ENCODE measurements at places on chromosomes 12 and 14. TPM values are rescaled to one million over a fixed set of nuclear protein-coding genes. Genes with fewer than 3 reads are reported as not detected.

DNA sequence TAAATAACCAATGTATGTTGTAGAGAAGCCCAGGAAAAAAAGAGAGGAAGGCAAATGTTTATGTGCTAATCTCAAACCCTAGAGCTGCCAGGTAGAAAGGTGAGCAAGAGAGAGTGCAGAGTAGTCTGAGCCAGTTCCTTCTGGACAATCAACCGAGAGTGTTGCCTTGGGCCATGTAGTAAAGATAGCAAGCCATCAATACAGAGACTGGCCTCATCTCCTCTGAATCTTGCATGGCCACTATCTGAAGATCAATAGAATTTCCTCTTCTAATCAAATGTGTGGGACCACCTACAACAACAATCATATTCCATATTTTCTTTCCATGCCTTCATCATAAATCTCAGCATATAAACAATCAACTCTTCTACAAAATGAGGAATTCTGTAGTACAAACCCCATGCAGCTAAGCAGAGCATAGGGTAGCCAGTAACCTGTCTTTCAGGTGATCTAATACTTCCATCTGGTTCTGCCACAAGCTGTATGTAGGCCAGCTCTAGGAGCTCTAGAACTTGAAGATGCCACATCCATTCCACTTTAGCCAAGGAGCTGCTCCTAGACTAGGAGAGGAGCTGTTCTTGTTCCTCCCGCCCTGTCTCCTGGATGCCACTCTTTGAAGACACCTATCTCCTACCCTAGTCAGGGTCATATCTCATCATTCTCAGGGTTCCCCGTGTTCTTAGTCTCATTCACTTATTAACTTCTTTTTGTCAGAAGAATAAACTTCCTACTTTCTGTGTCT lies 75.8 kb upstream of the SLC38A4 start:
- no peak for DNase-seq

GRCh38 chr12:68469113-68469512 lies 137.0 kb upstream of the MDM1 start:
- DNase-seq, result peak; percentile 28

TEX22 gene
- 0.05 TPM for polyA plus RNA-seq

DNA sequence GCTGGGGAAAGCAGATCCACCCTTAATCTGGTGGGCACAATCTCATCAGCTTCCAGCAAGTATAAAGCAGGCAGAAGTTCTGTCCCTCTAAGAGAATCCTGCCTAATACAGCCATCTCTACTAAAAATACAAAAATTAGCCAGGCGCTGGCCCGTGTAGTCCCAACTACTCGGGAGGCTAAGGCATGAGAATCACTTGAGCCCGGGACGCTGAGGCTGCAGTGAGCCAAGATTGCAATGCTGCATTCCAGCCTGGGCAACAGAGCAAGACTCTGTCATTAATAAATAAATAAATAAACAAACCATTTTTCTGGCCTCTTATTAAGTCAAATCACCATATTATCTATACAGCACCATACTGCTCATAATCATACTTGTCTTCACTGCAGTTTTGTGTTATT lies 111.2 kb downstream of the MED13L start:
- DNase-seq, result no peak

NOS1 gene
- under 0.01 TPM for polyA plus RNA-seq

LMO3 gene
- polyA plus RNA-seq, result 0.15 TPM

DNA sequence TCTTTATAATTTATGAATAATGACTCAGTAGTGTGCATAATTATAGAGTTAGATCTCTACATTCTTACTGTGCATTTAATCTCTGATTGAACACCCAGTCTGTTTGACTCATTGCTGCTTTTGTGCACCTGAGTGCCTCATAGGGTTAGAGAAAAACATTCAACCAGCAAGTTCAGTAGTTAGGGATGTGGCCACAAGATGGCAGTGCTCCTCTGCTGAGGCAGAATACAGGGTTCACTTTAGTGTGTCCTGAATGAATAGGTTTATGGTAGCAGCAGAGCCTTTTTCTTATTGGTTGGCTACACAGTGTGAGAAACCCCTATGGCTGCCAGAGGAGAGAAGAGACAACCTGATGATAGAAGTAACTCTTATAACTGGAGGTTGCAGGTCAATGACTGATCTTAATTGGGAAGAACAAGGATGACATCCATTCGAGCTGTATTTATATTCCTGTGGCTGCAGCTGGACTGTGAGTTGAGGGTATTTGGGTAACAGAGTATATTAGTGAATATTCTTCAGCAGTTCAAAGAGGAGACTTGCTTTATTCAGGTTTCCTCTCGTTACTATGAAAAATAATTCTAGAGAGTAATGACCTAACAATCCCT lies 194.9 kb upstream of the OR4E1 start:
- DNase-seq, result no peak

GRCh38 chr14:57291692-57292647 lies 23.2 kb downstream of the AP5M1 start:
- DNase-seq, result no peak

PRKAG1 gene
- 110 TPM for polyA plus RNA-seq

DNA sequence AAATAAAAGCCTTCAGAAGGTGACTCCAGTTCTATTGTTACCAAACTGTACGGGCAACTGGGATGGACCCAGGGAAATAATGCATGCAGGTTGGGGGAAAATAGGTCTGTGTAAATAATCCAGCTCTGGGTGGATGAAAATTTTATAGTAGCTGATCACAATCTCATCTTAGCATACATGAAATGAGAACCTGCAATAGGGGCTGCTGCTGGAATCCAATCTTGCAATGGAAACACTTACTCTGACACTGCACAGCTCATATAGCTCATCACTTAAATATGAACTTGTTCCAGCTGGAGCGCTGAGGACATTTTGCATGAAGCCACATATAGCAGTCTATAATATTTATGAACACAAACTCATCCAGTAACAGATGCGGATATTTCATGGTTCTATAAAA lies 40.1 kb upstream of the GAS2L3 start:
- no peak for DNase-seq

RPGRIP1 gene
- polyA plus RNA-seq, result 0.32 TPM

DNA sequence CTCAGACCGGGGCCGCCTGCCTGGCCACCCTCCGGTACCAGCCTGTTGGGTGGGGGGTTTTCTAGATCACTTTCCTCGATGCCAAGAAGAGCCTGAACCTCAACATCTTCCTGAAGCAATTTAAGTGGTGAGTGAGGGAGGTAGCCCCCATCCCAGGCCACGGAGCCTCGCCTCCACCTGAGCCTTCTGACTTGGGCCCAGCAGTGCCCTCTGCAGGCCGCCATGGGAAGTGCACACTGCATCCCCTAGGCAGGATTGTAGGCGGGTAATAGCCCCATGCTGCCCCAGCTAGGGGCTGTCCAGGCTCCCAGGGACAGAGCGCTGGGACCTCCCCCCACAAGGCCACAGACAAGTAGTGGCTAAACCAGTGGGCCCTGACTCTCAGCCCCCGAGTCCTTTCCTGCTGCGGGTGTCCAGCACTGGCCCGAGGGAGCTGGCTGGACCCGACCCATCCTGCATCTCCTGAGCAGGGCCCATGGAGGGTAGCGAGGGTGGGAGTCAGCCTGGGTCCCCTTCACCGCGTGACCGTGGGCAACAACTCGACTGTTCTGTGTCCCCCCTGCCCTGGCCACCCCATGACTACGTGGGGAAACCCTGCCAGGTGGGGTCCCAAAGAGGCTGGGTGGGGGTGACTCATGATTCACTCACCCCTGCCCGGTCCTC lies 15.3 kb upstream of the ADSS1 start:
- peak; percentile 55 for DNase-seq

IFNG gene
- polyA plus RNA-seq, result not detected

P2RX4 gene
- 39.0 TPM for polyA plus RNA-seq

- DNase-seq, result no peak
These were observed 28.0 kb upstream of the LRTM2 start for GRCh38 chr12:1792406-1792805.

GRCh38 chr12:69360348-69360672 lies 767 bp downstream of the YEATS4 start:
- no peak for DNase-seq

- no peak for DNase-seq
These were observed 25.9 kb upstream of the GPR132 start for GRCh38 chr14:105091054-105091516.

GRCh38 chr12:23576372-23576771 lies 373.1 kb downstream of the SOX5 start:
- DNase-seq, result no peak

- DNase-seq, result no peak
These were observed 139.3 kb downstream of the ADGRD1 start for GRCh38 chr12:131092901-131093603.

GRCh38 chr14:104609666-104610065 lies 5.1 kb upstream of the TMEM179 start:
- DNase-seq, result no peak

VRTN gene
- not detected for polyA plus RNA-seq

GRCh38 chr14:36091096-36091495 lies 85.4 kb downstream of the PTCSC3 start:
- DNase-seq, result peak; percentile 96

NEDD8 gene
- 587 TPM for polyA plus RNA-seq

KIF5A gene
- polyA plus RNA-seq, result 0.53 TPM

KERA gene
- polyA plus RNA-seq, result not detected

OAS3 gene
- 7.0 TPM for polyA plus RNA-seq

- no peak for DNase-seq
These were observed 62.5 kb upstream of the PRICKLE1 start for GRCh38 chr12:42652048-42652447.

GRCh38 chr12:43179486-43179885 lies 372.5 kb downstream of the ADAMTS20 start:
- DNase-seq, result no peak

DNA sequence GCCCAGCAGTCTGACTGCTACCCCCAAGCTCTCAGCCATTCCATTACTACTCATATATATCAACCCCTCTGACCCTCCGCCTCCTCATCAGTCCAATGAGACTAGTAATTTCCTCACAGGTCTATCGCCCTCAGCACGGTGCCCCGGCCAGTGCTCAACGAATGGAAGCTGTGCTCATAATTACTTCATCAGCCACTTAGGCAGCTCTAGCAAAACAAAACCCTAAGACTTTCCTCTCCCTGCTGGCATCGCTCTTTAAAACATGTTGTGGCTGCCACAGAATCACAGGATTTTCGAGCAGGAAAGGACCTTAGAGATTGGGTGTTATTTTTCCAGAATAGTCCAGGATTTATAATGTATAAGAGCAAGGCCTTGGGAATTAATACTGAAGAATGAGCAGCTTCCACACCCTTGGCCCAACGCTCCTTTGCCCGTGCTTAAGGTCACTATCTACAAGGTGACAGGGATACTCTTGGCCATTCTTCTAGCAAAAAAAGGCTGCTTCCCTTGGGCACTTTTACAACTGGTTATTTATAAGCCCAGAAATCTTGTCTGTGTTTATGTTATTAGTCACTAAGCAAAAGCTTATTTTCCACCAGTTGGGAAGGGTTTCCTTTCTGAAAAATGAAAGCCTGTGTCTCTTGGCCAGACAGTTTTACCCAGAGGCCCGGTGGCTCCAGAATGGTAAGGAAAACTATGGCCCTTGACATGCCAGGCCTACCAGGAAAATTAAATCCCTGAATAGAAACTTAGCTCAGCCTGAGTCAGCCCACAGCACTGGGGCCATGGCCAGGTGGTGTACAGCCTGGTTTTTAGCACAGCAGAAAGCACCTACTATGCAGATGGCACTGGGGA lies 47.9 kb downstream of the NUAK1 start:
- DNase-seq, result peak; percentile 94

DNA sequence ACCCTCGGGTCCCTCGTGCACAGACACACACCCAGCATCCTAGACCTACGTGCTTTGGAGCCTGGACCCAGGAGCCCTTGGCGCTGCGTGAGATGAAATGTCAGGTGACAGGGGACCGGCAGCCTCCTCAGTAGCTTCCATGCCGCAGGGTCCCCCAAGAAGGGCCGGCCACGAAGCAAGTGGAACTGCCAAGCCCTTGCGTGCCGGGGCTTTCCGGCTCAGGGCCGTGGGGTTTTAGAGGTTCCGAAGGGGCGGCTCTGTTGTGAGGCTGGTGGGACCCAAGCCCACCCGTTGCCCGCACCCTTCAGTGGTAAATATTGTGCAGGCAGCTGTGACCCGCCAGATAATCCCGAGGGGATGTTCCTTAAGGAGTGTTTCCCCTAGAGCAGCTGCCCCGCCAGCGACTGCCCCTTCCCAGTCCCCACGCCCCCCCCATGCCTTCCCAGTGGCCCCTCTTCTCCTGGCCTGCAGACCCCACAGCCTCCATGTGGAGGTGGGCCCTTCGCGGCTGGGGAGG lies 133.7 kb downstream of the ADGRD1 start:
- DNase-seq, result no peak

Measured in fibroblast of lung (primary cell).